ENCODE measurements at places on chromosomes 3 and 15. TPM values are rescaled to one million over a fixed set of nuclear protein-coding genes. Genes with fewer than 3 reads are reported as not detected.

The SLC28A1 gene
- total RNA-seq: 0.91 TPM

DNA sequence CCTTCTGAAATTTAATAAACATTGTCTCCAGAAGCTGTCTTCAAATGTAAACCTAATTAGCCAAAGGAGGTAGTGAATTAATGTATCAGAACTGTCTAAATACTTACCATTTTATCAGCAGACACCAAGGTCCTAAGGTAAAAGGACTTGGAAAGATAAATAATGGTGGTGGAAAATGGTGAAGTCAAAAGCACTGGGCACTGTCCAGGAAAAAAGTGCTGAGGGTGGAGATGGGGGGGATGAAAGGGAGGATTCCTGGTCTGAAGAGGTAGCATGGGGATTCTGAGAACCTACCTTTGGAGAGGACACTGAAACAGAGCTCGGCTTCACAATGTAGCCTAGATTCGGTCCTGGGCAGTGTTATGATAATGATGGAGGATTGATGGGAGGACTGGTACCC is 149.0 kb upstream of the DPH6 start:
- no peak for DNase-seq

GRCh38 chr3:122770521-122771202 is 23.0 kb downstream of the HSPBAP1 start:
- no peak for DNase-seq

DNA sequence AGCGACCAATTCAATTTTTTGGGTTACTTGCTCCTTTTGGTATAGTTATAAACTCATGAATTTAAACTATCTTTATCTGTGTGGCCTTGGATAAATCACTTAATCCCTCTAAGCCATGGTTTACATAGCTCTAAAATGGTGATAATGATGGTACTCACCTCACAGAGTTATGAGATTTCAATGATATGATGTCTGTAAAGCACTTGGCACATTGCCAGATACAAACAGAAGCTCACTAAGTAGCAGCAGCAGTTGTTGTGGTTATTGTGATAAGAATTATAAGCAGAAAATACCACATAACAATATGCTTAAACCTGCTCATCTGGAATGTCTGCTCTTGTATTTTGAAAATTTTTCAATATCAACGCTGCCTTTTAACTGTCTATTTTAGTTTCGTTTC is 185.1 kb upstream of the SNTN start:
- no peak for DNase-seq

The PRR20G gene
- total RNA-seq: not detected

- no peak for DNase-seq
These were observed 47.1 kb downstream of the LMCD1 start for GRCh38 chr3:8548502-8549275.

All from left ventricle myocardium inferior (tissue), 1 donor.